Right ventricle myocardium inferior (tissue), 1 donor: ENCODE measurements at places on chromosomes 11 and 22. TPM values are rescaled to one million over a fixed set of nuclear protein-coding genes. Genes with fewer than 3 reads are reported as not detected.

The B4GALNT4 gene
- 0.54 TPM for total RNA-seq

The SCUBE1 gene
- total RNA-seq = 0.89 TPM

DNA sequence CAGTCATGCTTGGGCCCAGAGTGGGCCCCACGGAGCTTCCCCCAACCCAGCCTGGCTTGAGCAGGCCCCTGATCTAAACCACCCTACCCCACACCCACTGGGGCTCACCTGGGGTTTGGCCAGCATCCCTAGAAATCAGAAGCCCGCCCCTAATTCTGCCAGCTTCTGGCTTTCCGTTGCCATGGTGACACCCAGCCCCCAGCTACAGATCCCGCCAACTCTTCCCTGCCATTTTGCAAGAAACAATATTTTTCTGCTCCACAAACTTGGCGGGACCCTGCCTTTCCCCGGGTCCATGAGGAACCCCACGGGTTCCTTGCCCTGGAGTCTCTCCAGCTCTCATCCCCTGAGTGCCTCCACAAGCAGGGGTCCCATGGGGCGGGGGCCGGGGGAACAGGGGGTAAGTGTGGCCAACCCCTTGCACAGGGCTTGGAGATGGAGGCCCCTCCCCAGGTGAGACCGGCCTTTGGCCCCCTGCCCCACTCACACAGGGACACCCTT is 90.0 kb downstream of the CDKN1C start:
- DNase-seq = peak; percentile 6

- no peak for DNase-seq
Observed at GRCh38 chr11:131370090-131370751, at the start of gene NTM. Gene NTM, plus strand, starts transcription at chr11:131370615.

- DNase-seq = no peak
Observed at GRCh38 chr11:61946894-61947293, 3.3 kb upstream of the BEST1 start.
